Osteocyte (in vitro differentiated cells): ENCODE measurements at places on chromosomes 5 and 9. TPM values are rescaled to one million over a fixed set of nuclear protein-coding genes. Genes with fewer than 3 reads are reported as not detected.
A peak's percentile ranks its signal among the peaks of the same experiment; 100 is the strongest.

CCDC171 gene
- total RNA-seq, result 4.5 and 5.4 TPM in 2 replicates

SPATA31D4 gene
- not detected in 2 replicates for total RNA-seq

ORM2 gene
- total RNA-seq, result not detected in 2 replicates

DNA sequence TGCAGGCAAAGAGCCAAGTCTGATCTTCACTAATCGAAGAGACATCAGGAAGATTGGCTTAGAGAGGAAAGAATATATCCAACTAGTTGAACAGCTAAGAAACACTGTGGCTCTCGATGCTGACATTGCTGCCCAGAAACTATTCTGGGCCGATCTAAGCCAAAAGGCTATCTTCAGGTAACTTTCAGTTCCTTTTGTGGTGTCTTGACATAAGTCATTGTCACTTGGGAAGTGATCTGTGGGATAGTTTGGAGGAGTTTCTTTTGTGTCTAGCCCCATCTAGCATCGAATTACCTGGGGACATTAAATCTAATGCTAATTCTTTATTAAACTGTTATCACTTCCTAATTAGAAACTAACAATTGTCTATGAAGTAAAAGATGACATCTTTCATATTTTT lies 24.0 kb downstream of the VLDLR start:
- H3K36me3 ChIP-seq, result peaks cover 80% of the 10 kb centered on the region
- no peak for DNase-seq
- no peak overlapping the region for H3K27ac ChIP-seq
- no peaks in the 10 kb centered on the region for H3K27me3 ChIP-seq

ATP10B gene
- not detected in 2 replicates for total RNA-seq

RLN2 gene
- total RNA-seq, result not detected in 2 replicates

- no peaks in the 10 kb centered on the region for H3K27me3 ChIP-seq
- peaks cover 5% of the 10 kb centered on the region for H3K4me1 ChIP-seq
- no peaks in the 10 kb centered on the region for H3K36me3 ChIP-seq
- no peak overlapping the region for H3K27ac ChIP-seq
Observed at GRCh38 chr9:1238407-1238806, 188.2 kb downstream of the DMRT2 start.

DNA sequence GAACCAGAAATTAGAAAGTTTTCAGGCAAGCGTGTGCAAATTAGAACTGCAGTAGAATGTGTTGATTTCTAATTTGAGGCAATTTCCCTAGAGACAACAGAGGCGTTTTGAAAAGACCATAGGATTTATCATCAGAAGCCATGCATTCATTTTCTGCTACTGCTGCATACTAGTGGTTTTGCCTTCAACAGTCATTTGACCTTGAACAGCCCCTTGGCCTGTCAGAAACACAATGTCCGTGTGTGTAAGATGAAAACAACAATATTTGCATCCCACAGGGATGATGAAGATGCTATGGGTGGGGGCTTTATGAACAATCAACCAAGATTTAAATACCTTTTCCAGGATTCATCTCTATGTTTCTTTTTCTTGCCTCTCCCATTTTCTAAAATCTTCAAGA lies 73.7 kb downstream of the PDE4D start:
- peaks cover 3% of the 10 kb centered on the region for H3K4me1 ChIP-seq
- H3K27ac ChIP-seq, result no peak overlapping the region
- no peaks in the 10 kb centered on the region for H3K36me3 ChIP-seq
- H3K27me3 ChIP-seq, result peaks cover 43% of the 10 kb centered on the region
- no peak for DNase-seq
- H3K4me3 ChIP-seq, result no peak overlapping the region

TENT4A gene
- 21.3 and 21.6 TPM in 2 replicates for total RNA-seq

DNA sequence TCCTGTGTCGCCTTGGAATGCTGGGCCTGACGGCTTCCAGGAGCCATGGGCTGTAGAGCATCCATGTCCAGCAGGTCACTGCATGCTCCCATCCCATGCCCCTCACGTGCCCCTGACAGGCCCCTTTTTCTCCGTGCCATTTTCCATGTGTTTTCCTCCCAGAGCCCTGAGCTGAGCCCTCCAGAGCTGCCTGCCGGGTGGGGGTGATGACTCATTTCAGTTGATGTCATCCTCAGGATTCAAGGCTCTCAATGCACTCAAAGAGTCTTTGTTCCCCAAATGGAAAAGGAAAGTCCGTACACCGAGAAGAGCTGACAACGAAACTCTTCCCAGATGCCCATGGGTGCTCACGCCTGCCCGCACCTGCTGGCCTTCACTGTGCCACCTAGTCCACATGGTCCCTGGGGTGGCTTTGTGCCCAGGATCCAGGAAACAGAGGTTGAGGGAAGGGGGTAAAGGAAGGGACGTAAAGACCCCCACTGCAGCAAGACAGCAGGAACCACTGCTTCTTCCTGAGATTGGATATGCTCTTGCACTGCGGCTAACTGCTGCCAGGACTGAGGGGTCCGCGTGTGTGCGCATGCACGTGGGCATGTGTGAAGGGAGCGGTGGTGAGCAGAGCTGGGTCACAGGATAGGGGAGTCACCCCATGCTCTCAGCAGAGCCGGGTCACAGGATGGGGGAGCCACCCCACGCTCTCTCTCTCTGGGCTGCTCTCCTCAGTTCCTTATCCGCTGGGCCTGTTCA lies 27.6 kb downstream of the COL15A1 start:
- no peaks in the 10 kb centered on the region for H3K36me3 ChIP-seq
- DNase-seq, result no peak
- H3K27me3 ChIP-seq, result peaks cover 68% of the 10 kb centered on the region
- peak overlapping the region; percentile 1 for H3K27ac ChIP-seq
- H3K4me1 ChIP-seq, result peaks cover 21% of the 10 kb centered on the region

SERF1A gene
- total RNA-seq, result 11.9 and 16.7 TPM in 2 replicates

GRCh38 chr5:144135113-144135762 lies 35.2 kb downstream of the YIPF5 start:
- DNase-seq, result no peak
- H3K4me1 ChIP-seq, result peaks cover 13% of the 10 kb centered on the region
- H3K36me3 ChIP-seq, result no peaks in the 10 kb centered on the region
- no peak overlapping the region for H3K4me3 ChIP-seq
- no peak overlapping the region for H3K27ac ChIP-seq

DNA sequence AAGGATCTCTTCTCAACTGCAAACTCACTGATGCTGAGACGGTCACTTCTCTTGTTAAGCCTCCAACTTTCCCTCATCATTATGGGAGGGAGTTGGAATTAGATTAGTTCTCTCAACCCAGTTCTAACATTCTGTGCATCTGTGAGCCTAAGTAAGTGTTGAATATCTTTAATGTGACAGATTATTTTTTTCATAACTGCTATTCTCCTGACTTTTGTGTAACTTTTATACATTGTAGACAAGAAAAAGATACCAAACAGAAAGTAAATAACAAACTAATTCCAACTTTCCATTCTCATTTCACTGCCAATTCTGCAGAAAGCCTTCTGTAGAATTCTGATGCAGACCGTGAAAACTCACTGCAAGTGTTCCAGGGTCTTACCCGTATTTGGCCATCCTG lies 813.5 kb downstream of the TLE4 start:
- no peak overlapping the region for H3K27ac ChIP-seq
- peaks cover 6% of the 10 kb centered on the region for H3K4me1 ChIP-seq
- no peak overlapping the region for H3K4me3 ChIP-seq

GRCh38 chr5:142660731-142661130 lies 25.2 kb downstream of the FGF1 start:
- H3K27me3 ChIP-seq, result peaks cover 8% of the 10 kb centered on the region
- no peak overlapping the region for H3K27ac ChIP-seq
- no peak for DNase-seq
- H3K36me3 ChIP-seq, result no peaks in the 10 kb centered on the region
- H3K4me1 ChIP-seq, result peaks cover 1% of the 10 kb centered on the region
- H3K4me3 ChIP-seq, result no peak overlapping the region

ARID3C gene
- total RNA-seq, result not detected in 2 replicates

C5orf58 gene
- total RNA-seq, result not detected in 2 replicates

DDX4 gene
- total RNA-seq, result not detected in 2 replicates

DNA sequence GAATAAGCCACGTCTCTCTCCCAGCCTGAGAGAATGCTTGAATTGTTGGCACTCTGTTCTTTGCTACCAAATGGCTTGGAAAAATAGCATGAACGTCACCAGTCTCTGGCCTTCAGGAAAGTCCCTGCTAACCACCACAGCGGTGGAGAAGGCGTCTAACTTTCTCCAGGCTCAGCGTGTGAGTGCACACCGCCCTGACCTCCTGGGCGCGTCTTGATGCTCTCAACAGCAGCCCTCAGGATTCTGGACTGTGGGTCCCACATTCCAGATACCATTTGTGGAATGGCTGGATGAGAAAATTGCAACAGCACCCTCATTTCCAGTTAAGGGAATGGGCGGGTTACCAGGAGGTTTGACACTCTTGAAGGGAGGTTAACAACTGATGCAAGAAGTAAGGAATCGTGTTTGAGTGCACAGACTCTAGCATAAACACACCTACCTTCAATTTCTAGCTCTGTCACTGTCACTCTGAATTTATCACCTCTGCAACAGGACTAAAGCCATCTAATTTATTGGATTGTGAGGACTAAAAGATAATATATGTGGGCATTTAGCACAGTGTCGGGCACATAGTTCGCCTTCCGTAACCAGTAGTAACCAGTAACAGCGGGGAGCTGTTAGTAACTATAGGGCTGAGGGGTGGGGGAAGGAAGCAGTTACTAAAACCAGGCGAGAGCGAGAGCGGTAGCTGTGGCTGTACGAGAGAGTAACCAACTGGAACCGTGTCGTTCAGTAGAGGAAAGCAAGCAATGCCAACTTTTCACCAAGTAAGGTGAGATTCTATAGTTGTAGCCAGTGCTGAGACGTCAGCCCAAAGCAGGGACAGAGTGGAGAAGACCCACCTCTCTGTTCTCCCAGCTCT lies 807 bp upstream of the PLGRKT start:
- H3K27me3 ChIP-seq, result no peaks in the 10 kb centered on the region
- peak overlapping the region; percentile 91 for H3K4me3 ChIP-seq
- no peak for DNase-seq
- H3K27ac ChIP-seq, result peak overlapping the region; percentile 96
- H3K36me3 ChIP-seq, result peaks cover 8% of the 10 kb centered on the region

GRCh38 chr9:133843751-133844397 lies 105.7 kb upstream of the SARDH start:
- no peak overlapping the region for H3K27ac ChIP-seq
- no peaks in the 10 kb centered on the region for H3K36me3 ChIP-seq

- H3K36me3 ChIP-seq, result peaks cover 2% of the 10 kb centered on the region
- H3K4me1 ChIP-seq, result peaks cover 42% of the 10 kb centered on the region
- no peak overlapping the region for H3K27ac ChIP-seq
- H3K4me3 ChIP-seq, result no peak overlapping the region
- no peak for DNase-seq
Observed at GRCh38 chr9:127955294-127956015, 17.8 kb upstream of the DPM2 start.

- peaks cover 20% of the 10 kb centered on the region for H3K4me1 ChIP-seq
- H3K36me3 ChIP-seq, result no peaks in the 10 kb centered on the region
- peaks cover 2% of the 10 kb centered on the region for H3K27me3 ChIP-seq
- H3K27ac ChIP-seq, result peak overlapping the region; percentile 43
Observed at GRCh38 chr5:138725153-138725817, 27.9 kb upstream of the CTNNA1 start.

DNA sequence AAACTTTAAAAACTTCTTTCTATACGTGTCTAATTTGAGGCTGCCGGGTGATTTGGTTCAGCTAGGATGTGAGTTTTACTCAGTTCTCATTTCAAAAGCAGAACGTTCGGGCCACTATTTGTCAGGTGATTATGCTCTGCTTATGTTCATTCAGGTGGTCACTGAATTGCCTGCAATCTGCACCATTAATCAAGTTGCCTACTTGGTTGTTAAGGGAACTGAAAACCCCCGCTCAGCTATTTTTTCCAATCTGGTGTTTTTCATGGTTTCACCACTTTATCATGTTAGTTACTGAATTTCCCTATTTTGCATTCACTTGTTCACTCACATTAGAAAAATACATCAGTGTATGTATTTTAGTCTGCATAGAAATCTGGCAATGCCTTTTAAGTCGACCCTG lies 523.0 kb downstream of the CSNK1G3 start:
- H3K4me1 ChIP-seq, result peaks cover 6% of the 10 kb centered on the region
- H3K36me3 ChIP-seq, result no peaks in the 10 kb centered on the region
- no peaks in the 10 kb centered on the region for H3K27me3 ChIP-seq

- peaks cover 1% of the 10 kb centered on the region for H3K36me3 ChIP-seq
- H3K27me3 ChIP-seq, result peaks cover 36% of the 10 kb centered on the region
- DNase-seq, result no peak
Observed at GRCh38 chr9:87890837-87891236, 8.2 kb downstream of the SPATA31E1 start.

MARCOL gene
- not detected in 2 replicates for total RNA-seq

- no peak overlapping the region for H3K27ac ChIP-seq
- peaks cover 39% of the 10 kb centered on the region for H3K27me3 ChIP-seq
- no peaks in the 10 kb centered on the region for H3K4me1 ChIP-seq
- H3K36me3 ChIP-seq, result no peaks in the 10 kb centered on the region
- no peak overlapping the region for H3K4me3 ChIP-seq
Observed at GRCh38 chr5:135085133-135085935, 51.3 kb upstream of the PITX1 start.

ZNF462 gene
- total RNA-seq, result 55.0 and 57.3 TPM in 2 replicates

DNA sequence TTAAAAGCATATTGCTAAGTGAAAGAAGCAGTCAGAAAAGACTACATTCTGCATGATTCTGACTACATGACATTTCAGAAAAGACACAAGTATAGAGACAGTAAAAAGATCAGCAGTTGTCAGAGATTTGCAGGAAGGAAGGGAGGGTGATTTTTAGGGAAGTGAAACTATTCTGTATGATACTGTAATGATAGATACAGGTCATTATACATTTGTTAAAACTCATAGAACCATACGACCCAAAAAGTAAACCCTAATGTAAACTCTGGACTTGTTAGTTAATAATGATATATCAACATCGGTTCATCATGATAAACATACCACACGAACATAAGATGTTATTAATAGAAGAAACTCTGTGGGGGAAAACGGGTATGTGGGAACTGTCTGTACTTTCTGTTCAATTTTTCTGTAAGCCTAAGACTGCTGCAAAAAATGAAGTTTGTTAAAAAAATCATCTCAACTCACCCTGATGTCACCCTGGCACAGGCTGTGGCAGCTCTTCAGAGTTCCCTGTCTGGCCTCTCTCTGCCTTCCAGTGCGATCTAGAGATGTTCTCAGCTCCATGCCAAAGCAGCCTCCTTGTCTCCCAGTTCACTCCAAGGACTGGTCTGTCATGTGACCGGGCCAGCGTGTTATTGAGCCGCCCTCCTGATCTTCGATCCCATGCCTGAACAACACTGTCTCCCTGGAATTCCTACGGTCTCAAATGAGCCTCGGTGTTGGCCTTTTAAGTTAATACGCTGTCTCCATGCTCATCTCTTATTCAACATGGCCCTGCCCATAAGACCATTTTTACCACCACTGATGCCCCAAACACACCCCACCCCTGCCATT lies 35.4 kb downstream of the PRLR start:
- H3K36me3 ChIP-seq, result no peaks in the 10 kb centered on the region
- peaks cover 4% of the 10 kb centered on the region for H3K27me3 ChIP-seq
- no peak for DNase-seq
- H3K4me1 ChIP-seq, result peaks cover 9% of the 10 kb centered on the region
- H3K27ac ChIP-seq, result no peak overlapping the region
- no peak overlapping the region for H3K4me3 ChIP-seq
